Hypothalamus (tissue), 51 donors: ENCODE measurements at places on chromosomes 6 and 20.

GRCh38 chr20:38383147-38383546 lies 36.9 kb downstream of the LBP start:
- no peak for DNase-seq

- DNase-seq = no peak
These were observed 15.4 kb upstream of the TMEM30A start for GRCh38 chr6:75299801-75300530.

DNA sequence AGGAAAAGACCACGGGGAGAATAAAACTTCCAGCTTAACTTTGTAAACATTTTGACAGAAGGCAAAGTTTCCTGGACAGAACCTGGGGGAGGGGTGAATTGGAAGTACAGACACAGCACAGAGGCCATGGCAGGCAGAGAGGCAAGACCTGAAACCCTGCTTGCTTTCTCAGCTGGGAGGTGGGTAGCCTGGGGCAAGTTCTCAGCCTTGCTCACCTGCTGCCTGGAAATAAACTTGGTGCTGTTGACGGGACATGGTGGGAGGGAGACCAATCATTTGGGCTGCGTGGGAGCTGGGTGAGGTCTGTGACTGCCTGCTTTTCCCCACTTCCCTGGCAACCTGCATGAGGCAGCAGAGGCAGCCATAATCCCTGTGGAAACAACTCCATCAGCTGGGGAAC lies 221.3 kb downstream of the MOXD1 start:
- DNase-seq = no peak

GRCh38 chr20:432208-432607 lies 24.1 kb downstream of the RBCK1 start:
- DNase-seq = no peak

GRCh38 chr6:127880429-127880828 lies 20.4 kb downstream of the THEMIS start:
- DNase-seq = no peak

- no peak for DNase-seq
These were observed 322.8 kb downstream of the FARS2 start for GRCh38 chr6:5584078-5584482.

- DNase-seq = no peak
These were observed 17.6 kb upstream of the MYLK2 start for GRCh38 chr20:31801508-31801907.

- DNase-seq = no peak
These were observed 14.3 kb upstream of the PDSS2 start for GRCh38 chr6:107473660-107474059.

DNA sequence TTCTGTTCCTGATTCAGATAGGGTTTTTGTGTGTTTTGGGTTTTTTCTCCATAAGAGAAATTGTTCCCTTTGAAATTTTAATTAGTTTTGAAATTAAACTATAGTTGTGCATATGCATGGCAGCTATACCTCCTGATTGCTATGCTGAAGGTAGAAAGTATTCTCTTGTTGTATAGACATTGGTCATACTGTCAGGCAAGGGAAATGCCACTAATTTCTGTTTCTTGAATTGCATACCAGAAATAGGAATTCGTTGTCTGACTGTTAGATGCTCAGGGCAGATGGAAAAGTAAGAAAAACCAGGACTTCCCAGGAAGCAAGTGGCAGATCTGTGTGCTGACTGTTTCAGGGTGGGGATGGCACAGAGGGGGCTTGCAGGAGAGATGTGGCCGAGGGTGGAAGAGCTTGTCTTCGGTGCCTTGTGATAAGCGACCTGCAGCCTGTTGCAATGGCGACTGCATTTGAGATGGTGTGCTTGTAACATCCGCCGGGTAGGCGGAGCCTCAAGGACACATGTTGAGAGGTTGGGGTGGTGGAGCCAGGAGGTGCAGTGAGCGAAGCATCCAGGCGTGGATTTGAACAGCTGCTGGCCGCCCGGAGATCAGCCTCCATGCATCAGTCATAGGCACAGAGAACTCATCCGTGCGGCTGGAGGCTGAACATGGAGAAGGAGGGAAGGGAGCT lies 42.8 kb downstream of the RREB1 start:
- DNase-seq = no peak

- DNase-seq = no peak
These were observed 155.8 kb downstream of the EYA4 start for GRCh38 chr6:133396984-133397348.

DNA sequence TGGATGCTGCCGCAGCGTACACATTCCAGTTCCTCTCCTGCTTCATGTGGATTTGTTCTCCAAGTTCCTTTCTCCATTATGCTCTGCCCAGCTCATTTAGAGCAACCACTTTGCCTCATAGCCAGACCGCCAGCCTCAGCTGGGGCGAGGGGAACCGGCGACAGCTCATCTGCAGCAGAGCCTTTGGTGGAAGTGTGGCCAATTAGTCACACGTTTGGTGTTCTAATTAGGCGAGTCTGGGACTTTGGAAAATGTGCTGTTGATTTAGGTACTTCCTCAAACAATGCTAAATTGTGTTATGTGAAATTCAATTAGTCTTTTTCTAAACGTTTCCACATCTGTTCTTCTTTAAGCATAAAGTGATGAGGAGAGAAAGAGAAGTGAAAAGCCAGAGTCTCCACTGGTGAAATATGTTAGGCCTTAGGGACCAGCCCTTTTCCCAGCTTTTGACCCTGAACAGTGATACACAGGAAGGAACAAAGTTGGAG lies 217.9 kb downstream of the TBX18 start:
- DNase-seq = no peak

GRCh38 chr6:76004202-76004601 lies 68.3 kb downstream of the IMPG1 start:
- DNase-seq = no peak

GRCh38 chr20:62142252-62143080 lies 728 bp downstream of the PSMA7 start:
- DNase-seq = no peak

- DNase-seq = no peak
These were observed 209.0 kb upstream of the ECI2 start for GRCh38 chr6:4344317-4344899.

DNA sequence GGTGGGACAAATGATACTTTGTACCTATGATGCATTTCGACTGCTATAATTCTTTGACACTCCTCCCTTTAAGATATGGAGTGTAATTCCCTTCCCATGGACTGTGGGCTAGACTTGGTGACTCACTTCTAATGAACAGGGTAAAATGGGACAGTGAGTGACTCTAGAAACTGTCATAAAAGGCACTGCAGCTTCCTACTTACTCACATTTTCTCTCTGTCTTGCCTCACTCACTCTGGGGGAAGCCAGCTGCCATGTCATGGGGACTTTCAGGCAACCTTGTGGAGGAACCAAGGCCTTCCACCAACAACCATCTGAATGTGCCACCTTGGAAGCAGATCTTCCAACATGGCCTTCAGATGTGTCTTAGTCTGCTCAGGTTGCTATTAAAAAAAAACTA lies 12.9 kb upstream of the GFOD1 start:
- DNase-seq = no peak

GRCh38 chr6:43395776-43396175 lies 26.3 kb upstream of the ZNF318 start:
- DNase-seq = no peak

GRCh38 chr6:15150207-15150606 lies 95.7 kb upstream of the JARID2 start:
- DNase-seq = no peak

DNA sequence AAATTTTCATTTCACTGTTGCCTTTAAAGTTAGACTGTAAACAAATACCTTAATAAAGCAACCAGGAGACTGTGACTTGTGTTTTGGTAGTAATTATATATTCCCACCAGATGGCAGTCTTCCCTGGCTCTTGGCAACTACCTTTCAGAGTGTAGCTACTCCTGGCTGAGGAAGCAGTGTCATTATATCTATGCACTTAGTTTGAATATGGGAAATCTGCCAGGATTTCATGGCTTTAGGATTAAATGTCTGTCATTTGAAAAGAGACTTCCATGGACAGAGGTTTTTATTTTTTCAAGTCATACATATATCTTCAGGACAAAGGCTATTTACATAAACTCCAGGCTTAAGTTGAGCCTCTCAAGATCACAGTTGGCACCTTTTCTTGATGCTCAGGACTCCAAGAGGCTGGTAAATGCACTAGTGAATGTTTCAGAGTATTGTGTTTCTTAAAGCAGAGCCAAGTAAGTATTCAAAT lies 160.1 kb downstream of the C6orf58 start:
- no peak for DNase-seq

- DNase-seq = no peak
These were observed 16.7 kb downstream of the LCA5 start for GRCh38 chr6:79520534-79520933.

DNA sequence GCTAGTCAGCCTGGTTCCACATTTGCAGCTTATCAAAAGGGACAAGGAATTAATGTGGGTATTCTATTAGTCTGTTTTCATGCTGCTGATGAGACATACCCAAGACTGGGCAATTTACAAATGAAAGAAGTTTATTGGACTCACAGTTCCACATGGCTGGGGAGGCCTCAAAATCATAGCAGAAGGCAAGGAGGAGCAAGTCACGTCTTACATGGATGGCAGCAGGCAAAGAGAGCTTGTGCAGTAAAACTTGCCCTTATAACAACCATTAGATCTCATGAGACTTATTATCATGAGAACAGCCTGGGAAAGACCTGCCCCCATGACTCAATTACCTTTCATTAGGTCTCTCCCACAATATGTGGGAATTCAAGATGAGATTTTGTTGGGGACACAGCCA lies 689.1 kb upstream of the MARCKS start:
- no peak for DNase-seq

DNA sequence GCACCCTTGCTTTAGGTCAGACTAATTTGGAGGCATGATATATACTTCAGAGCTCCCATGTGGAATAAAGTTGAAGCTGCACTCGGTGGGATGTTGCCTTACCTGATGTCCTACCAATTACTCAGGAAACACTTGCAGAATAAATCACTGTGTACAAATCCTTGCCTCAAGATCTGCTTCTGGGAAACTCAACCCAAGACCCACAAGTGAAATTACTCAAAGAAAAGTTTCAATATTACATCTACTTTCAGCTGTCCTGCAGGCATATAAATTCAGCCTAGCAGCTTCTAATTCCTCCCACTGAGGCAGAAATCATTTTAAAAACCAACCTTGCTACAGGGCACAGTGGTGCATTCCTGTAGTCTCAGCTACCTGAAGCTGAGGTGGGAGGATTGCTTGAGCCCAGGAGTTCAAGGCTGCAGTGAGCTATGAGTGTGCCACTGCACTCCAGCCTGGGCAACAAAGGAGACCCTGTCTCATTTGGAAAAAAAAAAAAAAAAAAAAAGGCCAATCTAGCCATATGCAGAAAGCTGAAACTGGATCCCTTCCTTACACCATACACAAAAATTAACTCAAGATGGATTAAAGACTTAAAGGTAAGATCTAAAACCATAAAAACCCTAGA lies 20.7 kb upstream of the DCDC2 start:
- no peak for DNase-seq

DNA sequence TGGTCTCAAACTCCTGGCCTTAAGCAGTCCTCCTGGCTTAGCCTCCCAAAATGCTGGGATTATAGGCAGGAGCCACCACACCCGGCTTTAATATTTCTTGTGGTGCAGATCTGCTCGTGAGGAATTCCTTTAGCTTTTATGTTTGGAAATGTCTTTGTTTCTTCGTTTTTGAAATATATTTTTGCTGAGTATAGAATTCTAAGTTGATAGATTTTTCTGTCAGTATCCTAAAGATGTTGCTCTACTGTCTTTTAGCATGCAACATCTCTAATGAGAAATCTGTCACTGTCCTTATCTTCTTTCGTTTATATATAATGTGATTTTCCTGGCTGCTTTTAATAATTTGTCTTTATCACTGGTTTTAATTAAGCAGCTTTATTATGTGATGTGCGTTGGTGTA lies 75.1 kb downstream of the ZFAND3 start:
- DNase-seq = no peak

- no peak for DNase-seq
These were observed 20.6 kb upstream of the ZBTB24 start for GRCh38 chr6:109503327-109504224.

DNA sequence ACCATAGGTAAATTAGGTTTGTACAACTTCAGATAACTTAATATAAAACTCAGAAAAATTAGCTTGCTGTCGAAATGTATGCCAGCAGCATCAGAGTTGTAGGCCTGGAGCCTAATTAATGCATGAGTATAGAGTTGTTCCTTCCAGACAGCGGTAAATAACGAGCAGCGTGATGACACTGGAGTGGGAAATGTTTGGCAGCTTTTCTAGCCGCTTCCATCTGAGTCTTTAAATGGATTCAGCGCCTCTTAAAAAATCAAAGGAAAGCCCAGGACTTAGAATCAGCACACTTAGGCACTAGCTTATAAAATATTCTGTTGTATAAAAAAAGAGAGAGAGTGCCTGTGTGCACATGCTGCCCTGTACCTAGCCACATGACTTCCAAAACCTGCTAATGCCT lies 43.7 kb upstream of the SYNJ2 start:
- no peak for DNase-seq

- no peak for DNase-seq
These were observed 129.1 kb upstream of the CARMIL1 start for GRCh38 chr6:25150031-25150430.

DNA sequence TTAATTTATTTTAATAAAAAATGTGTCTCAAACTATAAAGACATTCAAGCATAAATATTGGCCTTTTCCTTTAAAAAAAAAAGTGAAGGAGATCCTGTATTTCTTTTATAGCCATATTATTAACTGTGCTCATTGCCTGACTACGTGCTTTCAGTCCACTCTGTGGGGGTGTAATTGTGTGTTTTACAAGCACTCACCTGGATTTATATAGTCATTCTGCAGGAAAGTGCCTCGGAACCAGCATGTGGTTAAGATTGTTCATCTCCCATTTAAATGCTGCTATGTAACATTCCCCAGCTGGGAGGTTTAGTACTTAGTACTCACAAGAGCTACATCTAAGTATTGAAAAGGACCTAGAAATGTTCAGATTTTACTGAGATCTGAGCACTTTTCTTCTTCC lies 47.9 kb upstream of the SLC22A16 start:
- DNase-seq = no peak

DNA sequence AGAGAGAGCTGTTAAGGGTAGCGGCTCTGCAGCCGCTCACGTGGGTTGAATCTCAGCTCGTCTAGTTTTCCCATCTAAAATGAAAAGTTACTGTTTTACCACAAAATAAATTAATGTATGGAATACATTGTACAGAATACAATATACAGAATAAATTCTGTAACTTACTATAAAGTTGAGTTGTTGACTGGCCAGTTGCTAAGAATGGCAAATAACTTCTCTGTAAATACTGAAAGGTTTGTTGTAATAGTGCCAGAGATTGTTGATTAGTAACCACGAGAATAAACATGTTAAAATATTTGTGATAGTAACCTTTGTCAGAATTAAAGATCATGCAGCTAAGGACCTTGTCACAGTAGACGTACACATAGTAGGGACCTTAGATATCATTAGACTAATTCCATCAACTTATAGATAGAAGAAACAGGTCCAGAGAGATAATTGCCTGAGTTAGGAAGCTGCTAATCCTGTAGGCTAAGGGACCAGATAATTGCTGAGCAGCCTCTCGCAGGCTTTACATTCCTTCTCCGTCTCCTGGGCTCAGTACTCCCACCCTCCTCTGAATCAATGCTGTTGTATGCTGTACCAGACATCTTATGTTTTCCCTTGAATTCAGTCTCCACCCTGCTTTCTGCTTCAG lies 544 bp upstream of the NRM start:
- no peak for DNase-seq

GRCh38 chr20:57094252-57094891 lies 172.1 kb downstream of the BMP7 start:
- DNase-seq = no peak

- DNase-seq = no peak
These were observed 71.4 kb upstream of the MYLIP start for GRCh38 chr6:16057446-16057845.
